ENCODE measurements at places on chromosomes 7 and 10.

- DNase-seq = no peak
Measured at GRCh38 chr7:17140406-17140805, 158.0 kb upstream of the AHR start.

GRCh38 chr10:73096041-73096448 is 621 bp downstream of the P4HA1 start:
- DNase-seq = no peak

- no peak for DNase-seq
Measured at GRCh38 chr7:130210181-130210935, 2.7 kb downstream of the SSMEM1 start.

- DNase-seq = no peak
Measured at GRCh38 chr7:17391366-17391765, 92.9 kb downstream of the AHR start.

GRCh38 chr10:119370972-119371703 is 163.8 kb downstream of the GRK5 start:
- DNase-seq = no peak

GRCh38 chr10:14173706-14174594 is 156.8 kb downstream of the FRMD4A start:
- no peak for DNase-seq

DNA sequence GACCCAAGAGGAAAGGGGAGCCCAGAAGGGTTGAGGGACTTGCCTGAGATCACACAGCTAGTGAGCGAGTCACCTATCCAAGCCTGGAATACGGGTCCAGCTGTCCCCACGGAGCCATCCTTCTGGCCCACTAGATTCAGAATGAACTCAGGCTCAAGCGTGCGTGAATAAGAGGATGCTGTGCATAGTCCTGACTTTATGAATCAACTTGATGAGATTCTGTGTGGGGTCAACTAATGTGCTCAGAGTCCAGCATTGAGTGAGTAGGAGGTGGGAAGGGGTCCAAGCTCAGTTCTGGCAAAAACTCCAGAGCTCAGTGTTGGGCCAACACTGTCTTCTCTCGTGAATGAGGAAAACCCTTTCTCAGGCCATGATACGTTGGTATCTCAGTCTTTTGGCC is 41.4 kb downstream of the CAMK1D start:
- DNase-seq = no peak
